Mucosa of descending colon (tissue), 3 donors: ENCODE measurements at places on chromosomes 6 and 20. TPM values are rescaled to one million over a fixed set of nuclear protein-coding genes. Genes with fewer than 3 reads are reported as not detected.

DNA sequence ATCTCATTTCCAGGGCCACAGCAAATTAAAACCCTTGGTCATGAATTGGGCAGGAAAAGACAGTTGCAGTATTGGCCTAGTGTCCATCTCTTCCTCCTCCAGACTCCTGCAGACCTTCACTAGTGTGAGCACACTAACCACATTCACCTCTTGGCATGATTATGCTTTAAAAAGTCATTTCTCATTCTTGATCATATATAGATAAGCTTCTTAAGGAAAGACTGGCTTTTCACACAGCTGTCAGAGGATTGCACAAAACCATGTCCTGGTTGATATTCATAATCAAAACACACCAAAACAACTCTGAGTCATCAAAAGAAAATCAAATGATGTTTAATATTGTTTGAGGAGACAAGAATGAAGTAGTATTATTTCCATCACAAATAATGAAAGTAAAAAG lies 52.1 kb downstream of the TMEM200A start:
- DNase-seq = no peak

DNA sequence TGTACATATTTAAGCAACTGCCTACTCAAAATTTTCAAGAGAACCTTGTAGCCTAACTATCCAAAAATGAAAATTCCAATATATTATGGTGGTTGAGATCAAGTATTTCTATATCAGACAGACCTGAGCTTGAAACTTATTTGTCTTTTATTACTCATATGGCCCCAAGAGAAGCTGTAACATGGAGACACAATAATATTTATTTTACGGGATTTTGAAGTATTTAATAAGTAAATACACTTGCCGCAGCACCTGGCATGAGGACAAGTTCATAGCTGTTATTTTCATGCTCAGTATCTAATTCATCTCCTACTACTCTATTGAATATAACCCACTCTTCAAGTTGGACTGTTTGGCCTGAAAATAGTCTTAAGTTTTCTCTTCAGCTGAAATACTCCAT lies 28.0 kb downstream of the PTPRK start:
- no peak for DNase-seq

DNA sequence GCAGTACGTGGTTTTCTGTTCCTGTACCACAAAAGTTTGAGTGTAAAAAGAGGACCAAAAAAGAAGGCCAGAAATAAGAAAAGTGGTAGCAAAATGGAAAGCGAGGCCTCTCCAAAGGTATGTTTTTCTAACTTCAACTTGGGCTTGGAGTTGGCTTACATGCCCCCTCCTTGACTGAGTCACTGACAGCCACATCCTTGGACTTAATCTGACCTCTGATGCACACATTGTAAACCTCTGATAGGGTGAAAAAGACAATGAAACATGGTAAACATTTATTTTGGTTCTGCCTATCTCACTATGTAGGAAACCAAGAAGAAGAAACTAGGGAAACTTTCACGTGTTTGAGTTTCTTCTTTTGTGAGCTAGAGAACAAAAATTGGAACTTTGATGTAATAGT lies 503.2 kb upstream of the ID4 start:
- DNase-seq = no peak

DNA sequence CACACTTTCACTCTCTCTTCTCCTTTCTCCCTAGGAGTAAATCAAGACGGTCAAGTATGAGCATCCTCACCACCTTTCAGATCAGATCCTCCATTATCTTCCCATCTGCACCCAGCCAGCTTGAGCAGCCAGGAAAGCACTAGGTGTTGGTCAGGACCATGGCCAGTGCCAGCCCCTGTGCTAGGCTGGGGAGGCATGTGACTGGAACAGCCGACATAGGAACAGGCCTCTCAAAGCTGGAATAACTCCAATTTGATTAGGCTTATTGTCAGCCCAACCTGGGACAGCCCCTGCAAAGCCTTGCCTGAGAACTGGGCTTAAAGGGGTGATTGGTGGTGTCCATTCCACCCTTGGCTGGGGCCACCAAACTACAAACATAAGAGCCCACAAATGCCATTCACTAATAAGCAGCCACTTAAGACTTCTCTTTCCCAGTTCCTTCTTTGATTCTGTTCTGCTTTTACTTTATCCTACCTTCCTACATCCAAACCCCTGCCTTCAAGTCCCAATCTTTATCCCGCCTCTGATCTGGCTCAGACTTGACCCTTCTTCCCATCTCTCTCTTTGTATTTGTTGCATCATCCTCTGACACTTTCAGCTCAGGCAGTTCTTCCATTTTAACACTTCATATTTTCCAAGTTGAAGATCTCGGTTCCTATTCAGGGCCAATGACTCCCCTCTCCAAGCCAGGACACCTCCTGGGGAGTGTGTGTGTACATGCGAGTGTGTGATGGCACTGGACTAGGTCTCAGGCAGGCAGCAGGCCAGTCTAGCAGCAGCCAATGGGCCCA lies 4.5 kb upstream of the TREM2 start:
- DNase-seq = no peak

DNA sequence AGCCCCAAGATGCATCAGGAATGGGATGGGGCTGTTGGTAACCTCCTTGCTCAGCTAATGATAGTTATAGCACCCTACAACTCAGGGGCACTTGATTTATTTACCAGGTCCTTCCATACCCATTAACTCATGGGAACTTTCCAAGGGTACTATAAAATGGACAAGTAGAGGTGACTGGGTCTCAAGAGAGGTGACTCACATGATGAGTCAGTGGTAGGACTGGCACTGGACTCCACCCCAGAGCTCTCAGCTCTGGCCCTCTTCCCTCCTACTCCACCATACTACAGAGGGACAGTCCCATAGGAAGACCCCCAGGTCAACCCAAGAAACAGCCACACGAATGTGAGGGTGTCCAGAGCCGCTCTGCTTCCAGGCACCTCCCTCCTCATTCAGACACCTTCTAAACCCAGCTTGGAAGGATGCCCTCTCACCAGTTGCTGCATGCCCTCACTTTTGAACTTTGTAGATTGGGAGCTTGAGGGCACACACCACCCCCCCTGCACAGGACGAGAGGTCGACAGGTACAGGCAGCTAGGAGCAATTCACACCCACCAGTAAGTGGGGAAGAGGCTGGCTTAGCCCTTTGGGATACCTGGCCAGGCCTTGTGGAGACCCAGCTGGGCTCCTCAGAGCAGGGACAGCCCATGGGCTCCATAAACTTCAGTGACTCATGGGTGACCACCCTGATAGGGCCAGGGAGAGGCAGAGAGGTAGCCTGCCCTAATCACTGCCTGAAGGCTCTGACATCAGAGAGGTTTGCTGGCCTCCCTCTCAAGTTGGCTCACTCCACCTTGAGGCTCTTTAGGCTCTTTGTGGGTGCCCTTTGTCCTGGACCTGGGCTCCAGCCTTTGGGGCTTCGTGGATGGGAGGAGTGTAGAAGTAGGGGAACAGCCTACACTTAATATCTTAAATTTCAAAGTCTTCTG lies 81.6 kb upstream of the MLN start:
- DNase-seq = peak; percentile 54

DNA sequence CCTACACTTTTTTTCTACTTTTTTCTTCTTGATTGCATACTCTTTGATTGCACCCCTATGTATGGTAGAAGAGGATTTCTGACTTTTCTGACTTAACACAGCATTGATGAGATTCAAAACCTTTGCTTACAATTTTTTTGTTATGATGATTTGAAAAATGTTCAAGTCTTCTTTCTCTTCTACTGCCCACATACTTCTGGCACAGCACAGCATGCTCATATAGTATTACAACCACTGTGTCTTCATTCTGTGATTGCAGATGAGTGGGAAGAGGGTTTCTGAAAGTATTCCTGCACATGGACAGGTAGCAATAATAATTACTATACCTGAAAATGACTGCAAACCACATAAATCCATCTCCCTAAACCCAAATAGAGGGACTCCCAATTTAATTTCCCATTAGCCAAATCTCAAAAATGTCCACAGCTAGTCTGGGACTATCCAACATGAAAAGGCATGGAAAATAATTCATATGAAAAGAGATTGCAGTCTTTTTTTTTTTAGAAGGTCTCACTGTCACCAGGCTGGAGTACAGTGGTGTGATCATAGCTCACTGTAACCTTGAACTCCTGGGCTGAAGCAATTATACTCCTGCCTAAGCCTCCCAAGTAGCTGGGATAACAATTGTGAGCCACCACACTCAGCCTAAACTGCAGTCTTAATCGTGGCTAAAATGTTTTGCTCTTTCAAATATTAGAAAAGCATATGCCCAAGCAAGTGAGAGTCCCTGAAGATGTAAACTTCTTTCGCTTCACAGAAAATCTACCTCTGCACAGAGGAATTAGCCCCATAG lies 15.9 kb upstream of the TENT5A start:
- no peak for DNase-seq

- DNase-seq = no peak
These were observed 87.0 kb downstream of the OR2B2 start for GRCh38 chr6:27825025-27825793.

DNA sequence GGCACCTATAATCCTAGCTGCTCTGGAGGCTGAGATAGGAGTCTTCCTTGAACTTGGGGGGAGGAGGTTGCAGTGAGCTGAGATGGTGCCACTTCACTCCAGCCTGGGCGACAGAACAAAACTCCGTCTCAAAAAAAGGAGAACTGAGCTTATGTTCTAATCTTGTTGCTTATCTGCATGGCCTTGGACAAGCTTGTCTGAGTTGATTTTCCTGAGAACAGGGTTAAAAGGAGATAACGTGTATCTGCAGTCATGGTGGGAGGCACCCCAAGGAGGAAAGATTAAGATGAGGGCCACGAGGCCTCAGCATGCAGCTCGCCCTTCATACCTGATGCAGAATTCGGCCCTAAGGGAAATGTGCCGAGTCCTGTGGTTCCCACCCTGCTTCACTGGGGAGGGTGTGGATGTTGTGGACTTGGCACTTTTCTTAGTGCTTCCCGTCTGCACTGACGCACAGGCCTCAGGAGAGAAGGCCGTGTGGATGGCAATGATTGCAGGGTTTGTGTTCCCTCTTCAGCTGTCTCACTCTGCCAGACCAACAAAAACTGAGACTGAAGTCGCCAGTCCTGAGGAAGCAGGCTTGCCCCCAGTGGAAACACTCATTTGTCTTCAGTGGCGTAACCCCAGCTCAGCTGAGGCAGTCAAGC lies 56.3 kb downstream of the EZR start:
- DNase-seq = no peak

DNA sequence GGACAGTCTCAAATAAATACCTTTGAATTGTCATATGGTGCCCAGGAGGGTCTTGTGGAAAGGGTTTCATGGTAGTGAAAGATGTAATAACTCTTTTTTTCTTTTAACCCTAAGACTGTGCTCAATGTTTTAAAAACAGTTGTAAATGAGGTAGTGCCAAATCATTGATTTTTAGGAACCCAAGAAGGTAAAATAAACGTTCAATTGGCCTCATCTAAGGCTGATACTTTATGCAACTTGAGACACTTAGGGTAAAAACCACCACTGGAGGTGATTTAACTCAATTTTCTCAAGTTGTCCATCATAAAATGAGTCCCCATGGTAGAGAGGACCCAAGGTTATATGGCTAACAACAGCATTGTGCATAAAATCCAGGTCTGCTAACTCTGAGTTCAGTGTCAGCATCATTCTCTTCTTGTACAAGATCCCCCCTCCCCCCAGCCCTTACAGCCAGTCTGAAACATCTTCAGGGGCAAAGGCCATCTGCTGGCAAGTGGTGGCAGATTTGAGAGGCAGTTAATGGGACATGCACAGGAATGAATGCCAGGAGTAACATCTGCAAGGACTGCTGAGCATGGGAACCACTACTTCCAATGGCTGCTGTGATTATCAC lies 244.4 kb downstream of the GMPR start:
- no peak for DNase-seq

DNA sequence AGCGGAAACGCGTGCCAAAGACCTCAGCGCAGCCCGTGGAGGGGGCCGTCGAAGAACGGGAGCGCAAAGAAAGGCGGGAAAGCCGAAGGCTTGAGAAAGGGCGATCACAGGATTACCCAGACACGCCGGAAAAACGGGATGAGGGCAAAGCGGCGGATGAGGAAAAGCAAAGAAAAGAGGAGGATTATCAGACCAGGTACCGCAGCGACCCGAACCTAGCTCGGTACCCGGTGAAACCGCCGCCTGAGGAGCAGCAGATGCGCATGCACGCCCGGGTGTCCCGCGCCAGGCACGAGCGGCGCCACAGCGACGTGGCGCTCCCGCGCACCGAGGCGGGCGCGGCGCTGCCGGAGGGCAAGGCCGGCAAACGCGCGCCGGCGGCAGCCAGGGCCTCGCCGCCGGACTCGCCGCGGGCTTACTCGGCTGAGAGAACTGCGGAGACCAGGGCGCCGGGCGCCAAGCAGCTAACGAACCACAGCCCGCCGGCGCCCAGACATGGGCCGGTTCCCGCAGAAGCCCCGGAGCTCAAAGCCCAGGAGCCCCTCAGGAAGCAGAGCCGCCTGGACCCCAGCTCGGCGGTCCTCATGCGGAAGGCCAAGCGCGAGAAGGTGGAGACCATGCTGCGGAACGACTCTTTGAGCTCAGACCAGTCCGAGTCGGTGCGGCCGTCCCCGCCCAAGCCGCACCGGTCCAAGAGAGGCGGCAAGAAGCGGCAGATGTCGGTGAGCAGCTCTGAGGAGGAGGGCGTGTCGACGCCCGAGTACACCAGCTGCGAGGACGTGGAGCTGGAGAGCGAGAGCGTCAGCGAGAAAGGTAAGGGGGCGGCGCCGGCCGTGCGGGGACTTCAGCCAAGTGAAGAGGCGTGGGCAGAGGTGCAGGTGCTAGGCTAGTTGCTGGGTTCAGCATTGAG lies 296.2 kb downstream of the RIMS1 start:
- DNase-seq = peak; percentile 63

DNA sequence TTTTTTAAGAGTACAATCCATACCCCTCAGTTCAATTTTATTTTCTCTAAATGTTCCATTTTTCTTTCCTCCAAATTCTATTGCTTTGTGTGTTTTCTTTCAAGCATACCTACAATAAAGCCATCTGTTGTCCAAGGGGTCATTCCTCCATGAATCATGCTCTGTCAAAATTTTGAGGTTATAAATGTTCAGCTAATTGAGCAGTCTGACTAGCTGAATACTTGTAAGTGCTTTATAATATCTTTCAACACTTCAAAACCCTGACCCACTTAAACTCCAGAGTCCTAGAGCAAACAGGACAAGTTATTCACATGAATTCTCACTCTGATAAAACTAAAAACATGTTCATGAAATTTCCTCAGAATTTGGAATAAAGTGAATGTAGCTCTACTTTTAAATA lies 33.4 kb upstream of the EYA4 start:
- DNase-seq = no peak

The SLC22A16 gene
- 0.16 TPM for total RNA-seq

DNA sequence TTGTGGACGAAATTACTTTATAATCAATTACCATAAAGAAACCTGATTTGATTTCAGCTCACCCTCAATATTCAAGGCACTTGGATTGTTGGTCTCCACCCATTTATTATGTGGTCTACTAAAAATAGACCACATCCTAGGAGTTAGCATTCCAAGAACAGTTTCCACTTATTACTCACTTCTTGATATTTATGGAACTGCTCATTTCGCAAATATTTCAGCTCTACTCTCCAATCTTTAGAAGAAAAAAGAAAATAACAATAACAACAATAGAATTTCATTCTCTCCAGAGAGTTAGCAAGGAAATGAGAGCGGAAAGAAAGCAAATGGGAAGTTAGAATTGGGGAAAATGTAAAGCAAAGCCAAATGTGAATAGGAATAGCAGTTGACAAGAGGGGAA lies 26.2 kb upstream of the HDAC2 start:
- no peak for DNase-seq
